ENCODE measurements at places on chromosomes 1 and 21.

- no peak for DNase-seq
These were observed 85.0 kb upstream of the KCNJ15 start for GRCh38 chr21:38171723-38172344.

- no peak for DNase-seq
These were observed 72.2 kb downstream of the ATF6 start for GRCh38 chr1:161838362-161838761.

- no peak for DNase-seq
These were observed 44.8 kb downstream of the DPYD start for GRCh38 chr1:97875996-97876395.

DNA sequence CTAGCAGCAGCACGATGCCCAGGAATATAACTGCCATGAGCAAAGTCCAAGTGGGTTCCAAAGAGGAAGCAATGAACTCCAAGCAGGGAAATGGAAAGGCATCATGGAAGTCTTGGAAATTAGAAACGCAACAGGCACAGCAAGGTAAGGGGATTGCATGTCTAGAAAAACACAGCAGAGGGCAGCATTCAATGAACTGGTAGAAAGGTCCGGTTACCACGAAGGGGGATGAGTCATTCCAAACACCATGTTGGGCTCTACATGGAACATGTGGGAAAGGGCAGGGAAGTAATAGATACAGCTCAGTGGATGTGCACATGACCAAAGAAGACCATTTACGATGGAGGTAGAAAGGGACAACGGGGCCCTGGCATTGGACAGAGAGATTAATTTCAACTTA, 36.4 kb downstream of the RXRG start:
- DNase-seq = no peak

GRCh38 chr1:232292818-232293217, 337.1 kb downstream of the SIPA1L2 start:
- no peak for DNase-seq

DNA sequence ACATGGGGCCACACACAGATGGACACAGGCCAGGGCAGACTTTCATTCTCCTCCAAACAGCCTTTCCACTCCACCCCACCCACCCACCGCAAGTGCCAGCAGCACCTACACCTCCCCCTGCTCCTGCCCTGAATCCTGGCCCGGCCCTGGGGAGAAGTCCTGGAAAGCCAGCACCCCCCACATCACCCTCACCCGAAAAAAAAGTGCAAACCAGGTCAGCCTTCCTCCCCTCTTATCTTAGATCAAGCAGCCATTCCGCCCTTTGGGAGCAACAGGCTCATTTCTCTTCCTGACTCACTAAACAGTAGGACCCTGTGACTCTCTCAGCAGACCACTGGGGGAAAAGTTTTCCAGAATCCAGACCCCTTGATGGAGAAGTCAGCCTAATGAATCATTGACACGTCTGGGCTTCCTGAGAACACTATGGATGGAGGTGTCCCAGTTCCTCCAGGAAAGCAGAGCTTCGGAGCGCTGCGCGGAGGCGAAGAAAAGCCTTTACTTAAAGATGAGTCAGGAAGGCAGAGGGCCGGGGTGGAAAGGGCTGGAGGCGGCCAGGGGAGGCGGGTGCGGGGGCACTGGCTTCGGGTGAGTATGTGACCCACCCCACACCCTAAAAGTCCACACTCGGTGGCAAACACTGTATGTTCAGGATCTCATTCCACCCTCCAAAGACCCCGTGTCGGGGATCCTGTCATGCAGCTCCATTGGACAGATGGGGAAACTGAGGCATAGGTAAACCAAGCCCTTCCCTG, 588.7 kb downstream of the MATN1 start:
- DNase-seq = no peak

DNA sequence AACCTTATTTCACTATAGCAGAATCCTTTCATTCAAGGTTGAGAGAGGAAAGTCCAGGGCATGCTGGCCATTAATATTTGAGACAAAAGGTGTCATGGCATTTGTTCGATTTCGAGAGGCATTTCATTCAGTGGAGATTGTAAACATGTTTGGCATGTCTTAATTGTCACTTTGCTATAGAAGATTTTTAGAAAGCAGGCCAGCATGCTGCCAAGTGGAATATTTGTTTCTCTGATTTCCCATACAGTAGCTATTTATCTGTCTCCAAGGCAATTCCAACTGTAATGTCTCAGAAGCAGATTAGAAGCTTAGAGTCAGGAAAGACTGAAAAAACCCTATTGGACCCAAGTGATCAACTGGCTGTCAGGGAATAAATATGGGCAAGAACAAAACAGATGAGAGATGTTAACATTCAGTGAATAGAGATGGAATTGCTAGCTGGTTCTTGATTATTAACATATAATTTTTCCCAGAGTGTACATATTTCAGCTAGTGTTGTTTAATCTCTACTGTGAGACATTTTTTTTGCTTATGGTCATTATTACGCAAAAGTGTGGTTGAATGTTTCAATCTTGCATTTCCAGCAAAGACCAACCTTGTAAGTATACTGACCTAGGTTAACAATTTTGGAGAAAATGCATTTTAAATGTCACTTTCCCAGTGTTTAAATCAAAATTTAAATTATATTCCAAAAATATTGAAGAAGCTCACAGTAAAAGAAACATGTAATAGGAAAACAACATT, 174.6 kb downstream of the KCNK2 start:
- no peak for DNase-seq

GRCh38 chr1:33686551-33686950, 177.3 kb upstream of the HMGB4 start:
- DNase-seq = no peak

- no peak for DNase-seq
These were observed 84.3 kb upstream of the ARHGAP29 start for GRCh38 chr1:94321662-94322061.

DNA sequence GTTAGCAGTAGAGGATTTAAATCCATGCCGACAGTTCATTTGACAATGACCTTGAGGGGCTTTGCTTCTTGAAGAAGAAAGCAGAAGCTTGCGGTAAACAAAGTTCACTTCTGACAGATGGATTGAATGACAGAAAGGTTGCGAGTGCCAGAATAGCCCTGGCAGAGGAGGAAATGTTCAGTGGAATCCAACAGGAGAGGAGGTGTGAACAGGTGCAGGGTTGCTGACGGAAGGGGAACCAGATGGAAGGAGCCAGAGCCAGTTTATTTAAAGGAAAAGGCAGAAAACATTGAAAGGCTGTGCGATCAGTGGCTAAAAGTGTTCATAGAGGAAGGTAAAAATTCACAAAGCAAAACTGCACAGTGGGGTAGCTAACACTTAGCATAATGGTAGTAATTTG, 141.0 kb downstream of the SDCCAG8 start:
- no peak for DNase-seq

DNA sequence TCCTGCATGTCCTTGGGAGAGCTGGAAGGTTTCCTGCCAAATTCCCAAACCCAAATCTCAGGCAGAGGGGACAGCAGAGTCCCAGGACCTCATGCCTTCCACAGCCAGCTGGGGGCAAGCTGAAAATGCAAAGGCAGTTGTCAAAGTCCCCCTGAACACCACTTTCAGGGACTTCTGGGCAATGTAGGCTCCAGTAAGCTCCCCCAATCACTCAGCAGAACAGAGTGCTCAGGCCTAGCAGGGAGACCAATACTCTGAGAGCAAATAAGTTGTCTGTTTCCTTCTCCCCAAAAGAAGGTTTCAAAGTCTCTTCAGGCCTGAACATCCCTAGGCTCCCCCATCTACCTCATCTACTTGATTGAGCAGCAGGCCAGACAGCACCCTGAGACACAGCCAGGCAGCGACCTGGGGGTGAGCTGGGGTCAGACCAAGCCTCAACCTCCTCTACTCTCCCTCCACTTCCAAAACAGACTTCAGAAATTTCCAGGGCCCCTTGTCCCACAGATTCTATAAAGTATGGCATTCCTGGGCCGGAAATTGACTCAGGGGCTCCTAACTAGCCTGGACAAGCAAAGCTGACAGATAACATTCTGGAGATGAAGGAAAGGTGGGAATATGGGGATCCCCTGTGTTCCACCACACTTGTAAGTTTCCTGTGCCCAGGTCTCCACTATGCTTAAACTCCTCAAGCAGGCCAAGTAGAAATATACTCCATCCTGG, 1.9 kb downstream of the SLC9A1 start:
- no peak for DNase-seq

DNA sequence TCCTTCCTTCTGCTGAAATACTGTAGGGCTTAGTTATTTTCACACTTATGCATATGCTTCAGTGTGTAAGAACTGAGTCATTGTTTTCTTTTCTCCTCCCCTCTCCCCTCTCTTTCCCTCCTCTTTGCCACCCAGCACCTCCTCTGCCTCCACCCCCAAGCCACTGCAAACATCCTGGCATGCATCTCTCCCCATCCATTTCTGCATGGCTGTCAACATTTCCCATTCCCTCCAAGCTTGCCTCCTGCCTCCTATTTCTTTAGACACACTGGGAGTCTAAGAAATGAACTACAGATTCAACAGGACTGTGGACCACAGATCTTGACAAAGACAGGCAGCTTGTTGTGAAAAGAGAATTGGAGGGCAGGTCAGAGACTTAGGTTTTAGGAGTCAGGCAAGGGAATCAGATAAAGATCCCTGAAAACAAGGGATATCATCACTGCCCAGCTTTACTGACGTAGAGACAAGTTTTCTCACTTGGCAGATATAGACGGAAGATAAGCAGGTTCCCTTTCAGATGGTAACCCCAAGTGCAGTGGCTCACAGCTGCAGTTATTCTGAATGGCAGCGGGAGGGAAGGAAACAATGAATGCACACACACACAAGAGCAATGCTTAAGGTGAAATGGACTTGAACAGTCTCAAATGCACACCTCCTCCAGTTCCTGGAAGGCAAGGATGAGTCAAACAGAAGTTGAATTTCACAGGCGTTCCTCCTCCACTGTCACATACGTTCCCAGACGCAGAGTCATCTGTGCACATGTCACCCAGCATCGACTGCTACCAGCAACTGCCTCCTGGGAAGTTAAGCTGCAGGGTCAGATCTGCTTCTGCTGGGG, 56.1 kb downstream of the HIVEP3 start:
- no peak for DNase-seq

DNA sequence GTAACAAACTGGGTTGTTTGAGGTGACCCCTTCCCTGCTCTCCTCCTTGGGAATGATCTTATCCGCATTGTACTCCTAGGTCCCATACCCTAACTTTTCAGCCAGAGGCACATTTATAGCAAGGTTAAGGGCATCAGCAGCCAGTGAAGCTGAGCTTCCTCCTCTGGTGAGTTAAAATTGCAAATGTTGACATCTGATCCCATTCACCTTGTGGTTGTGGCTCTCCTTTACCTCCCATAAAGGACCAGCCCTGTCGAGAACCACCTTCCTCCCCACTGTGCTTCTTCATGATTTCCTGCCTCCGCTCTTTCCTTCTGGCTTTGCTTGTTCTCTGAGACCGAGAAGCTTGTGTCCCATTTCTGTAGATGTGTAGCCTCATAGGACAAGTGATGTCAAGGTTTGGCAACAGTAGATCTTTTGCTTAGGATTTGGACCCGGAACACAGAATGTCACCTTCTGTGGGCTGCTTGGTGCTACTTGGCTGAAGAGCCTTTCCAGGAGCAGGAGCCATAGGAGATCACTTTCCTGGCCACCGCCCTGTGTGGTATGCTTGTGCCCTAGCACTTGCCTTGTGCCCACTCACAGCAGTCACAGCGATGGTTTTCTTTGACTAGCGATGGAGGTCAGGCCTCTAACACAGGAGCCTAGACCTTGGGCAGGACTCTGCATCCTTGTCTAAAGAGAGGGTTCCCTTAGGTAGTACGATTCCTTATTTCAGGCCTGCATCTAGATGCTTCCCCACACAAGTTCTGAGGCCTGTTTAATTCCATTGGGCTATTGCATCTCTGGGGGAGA, 18.8 kb downstream of the SZRD1 start:
- no peak for DNase-seq

DNA sequence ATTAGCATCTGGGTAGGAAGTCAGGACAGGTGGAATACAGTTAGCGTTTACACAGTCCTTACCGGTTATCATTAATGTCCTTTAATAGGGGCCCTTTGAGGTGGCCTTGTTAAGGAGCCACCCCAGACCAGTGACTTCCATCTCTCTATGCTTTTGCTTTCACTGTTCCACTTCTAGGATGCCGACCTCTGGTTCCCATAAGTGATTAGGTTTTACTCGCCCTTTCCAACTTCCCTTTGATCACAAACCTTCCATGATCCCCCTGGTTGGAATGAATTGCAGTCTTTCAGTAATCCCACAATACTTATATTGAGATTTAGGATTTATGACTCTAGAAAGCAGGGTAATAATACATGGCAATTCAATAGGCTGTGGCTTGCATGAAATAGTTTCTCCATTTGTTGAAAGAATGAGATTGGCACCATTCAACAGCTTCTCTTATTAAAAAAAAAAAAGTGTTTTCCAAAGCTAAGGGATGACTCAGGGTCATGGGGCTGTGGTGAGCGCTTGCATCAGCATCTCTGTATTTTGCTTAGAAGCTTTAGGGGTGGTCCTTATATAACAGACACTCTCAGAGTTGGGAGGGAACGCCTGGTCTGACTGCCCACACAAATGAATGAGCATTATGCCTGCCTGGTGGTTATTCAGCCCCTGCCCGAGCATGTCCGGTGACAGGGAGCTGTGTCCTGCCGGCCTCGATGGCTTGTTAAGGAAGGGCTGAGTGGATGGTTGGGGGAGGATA, 110.5 kb downstream of the CNIH3 start:
- DNase-seq = no peak

DNA sequence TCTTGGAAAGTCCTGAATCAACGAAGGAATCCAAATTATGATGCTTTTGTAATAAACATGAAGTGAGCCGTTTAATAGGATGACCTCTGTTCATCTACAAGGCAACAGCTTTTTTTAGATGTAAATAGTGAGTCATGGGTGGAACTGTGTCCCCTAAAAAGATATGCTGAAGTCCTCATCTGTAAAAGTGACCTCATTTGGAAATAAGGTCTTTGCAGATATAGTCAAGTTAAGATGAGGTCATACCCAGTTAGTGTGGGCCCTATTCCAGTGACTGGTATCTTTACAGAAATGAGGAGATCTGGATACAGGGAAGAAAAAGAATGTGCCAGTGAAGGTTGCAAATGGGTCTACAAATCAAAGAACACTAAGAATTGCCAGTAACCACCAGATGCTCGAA, 1287.3 kb upstream of the ADGRL4 start:
- DNase-seq = no peak

DNA sequence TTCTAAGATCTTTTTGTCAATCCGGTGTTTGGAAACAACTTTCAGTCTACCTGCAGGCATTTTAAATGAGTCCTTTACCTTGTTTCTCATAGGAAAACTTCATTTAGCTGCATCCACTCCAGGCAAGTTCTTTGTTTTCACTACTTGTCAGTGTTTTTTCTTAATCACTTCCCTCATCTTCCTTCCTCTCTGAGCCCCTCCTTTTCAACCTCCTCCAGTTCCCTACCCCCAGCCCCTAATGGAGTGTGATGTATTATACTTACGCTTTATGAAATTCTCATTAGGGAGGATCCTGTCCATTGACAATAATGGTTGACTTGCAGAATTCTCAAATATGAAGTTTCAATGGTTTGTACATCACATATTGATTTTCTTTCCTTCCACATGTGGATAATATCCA, 62.5 kb upstream of the BACH1 start:
- no peak for DNase-seq

- DNase-seq = no peak
These were observed 3.3 kb upstream of the GJB3 start for GRCh38 chr1:34777519-34778321.
